ENCODE measurements at places on chromosomes 12 and 14.

GRCh38 chr12:81114226-81114625, 36.3 kb downstream of the ACSS3 start:
- DNase-seq = no peak

- DNase-seq = no peak
These were observed 6.7 kb downstream of the CIT start for GRCh38 chr12:119870457-119870856.

DNA sequence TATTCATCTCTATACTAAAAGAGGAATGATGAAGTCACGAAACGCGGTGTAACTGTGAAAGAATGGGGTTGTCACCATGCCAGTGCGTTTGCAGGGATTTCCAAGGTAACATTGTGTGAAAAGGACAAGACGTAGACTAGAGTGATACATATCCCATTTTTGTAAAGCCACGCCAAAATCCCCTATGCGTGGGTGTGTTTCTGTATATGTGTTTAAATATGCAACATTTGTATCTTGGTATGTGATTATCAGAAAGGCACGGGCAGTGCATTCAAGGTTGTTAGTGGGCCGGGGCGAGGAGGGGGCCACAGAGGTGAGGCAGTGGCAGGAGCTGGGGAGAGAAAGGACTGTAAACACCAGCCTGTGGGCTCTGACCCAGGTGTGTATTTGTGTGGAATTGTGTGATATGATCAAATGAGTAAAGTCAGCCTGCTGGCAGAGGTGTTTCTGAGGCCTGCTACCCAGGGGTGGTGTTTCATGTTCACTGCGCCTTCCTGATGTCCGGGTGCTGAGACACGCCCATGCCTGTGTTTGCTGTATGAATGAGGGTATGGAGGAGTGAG, 137.8 kb downstream of the ADGRD1 start:
- no peak for DNase-seq

- DNase-seq = no peak
These were observed 23.4 kb downstream of the MAP1LC3B2 start for GRCh38 chr12:116582610-116583009.

- no peak for DNase-seq
These were observed 143.7 kb upstream of the GZMB start for GRCh38 chr14:24777678-24778077.

GRCh38 chr12:10170216-10170615, 1.7 kb downstream of the OLR1 start:
- DNase-seq = no peak

- no peak for DNase-seq
These were observed 80.8 kb downstream of the LLPH start for GRCh38 chr12:66049538-66050282.

- DNase-seq = no peak
These were observed 96.6 kb upstream of the G2E3 start for GRCh38 chr14:30462358-30462757.

GRCh38 chr14:102363182-102363943, 622 bp downstream of the TECPR2 start:
- DNase-seq = no peak
